ENCODE measurements at places on chromosomes 11 and 22.

GRCh38 chr22:17647452-17647851 lies 8.9 kb downstream of the BCL2L13 start:
- no peak for DNase-seq

DNA sequence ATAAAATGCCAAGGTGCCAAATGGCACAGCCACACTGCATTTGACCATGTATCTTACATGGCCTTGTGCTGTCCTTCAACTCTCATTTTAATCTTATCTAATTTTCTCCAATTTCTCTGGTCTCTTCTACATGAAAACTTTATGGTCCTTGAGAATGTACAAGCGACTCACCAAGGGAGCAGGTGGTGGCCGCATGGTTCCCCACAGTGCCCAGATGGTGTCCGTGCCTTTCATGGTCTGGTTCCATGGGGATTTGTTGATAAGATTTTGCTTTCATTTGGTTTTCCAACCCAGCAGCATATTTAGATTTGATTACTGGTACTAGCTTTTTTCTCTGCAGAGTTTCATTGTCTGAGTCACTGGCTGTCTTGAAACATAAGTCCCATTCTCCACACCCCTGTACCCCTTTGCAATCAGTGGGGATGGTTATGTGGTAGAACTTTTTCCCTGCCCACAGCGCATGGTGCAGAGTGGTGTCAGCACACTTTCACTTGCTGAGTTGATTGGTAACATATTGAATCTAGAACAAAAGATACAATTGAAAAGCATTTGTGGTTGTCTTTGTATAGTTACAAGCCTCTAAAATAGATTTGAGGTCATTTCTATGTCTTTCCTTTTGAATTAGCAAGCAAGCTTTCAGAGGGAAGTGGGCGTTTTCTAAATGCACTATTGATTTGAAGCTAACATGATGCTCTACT lies 24.1 kb downstream of the ZNRF3 start:
- DNase-seq, result no peak

GRCh38 chr11:95359756-95360155 lies 128.8 kb upstream of the SESN3 start:
- DNase-seq, result no peak

- DNase-seq, result no peak
Measured at GRCh38 chr22:35517769-35518530, 22.7 kb upstream of the RASD2 start.

- no peak for DNase-seq
Measured at GRCh38 chr11:68928136-68928880, 24.6 kb downstream of the IGHMBP2 start.

DNA sequence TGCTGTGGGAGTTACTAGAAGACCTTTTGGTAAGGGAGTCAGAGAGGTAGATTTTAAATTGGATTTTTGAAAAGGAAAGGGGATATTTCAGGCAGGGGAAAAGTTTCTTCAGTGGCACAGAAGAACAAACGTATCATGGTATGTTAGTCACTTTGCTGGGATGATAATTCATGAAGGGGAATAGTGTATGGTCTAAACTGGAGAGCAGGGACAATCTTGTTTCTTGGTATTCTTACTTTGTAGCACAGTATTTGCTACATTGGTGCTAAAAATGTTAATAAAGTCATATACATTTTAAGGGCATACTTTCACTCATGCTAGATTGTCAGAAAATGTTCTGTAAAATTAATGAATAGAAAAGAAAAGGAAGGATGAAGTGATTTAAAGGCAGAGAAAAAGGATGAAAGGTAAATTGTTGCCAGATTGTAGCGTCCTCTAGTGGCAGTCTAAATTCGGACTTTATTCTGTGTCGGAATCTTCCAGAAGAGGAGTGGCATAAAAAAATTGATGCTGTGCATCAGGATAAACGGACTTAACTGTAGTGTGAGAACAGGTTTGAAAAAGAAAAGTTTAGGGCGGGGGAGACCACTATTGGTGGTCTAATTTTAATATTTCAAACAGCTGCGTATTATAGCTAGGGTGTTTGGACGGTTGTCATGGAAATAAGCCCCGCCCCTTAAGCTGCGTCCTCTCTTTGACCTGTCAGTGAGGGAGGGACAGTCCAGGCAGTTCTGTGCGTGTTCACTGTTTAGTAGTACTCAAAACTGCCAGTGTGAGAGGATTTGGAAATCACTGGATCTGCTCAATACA lies at the start of gene BCO2:
BCO2 (plus strand) TSS at position 724 of the 810 bp plus-strand sequence. CDS start 90 bp downstream, outside the sequence.
- peak; percentile 32 for DNase-seq

GRCh38 chr11:63680834-63681320 lies 423 bp upstream of the RTN3 start:
- DNase-seq, result no peak

DNA sequence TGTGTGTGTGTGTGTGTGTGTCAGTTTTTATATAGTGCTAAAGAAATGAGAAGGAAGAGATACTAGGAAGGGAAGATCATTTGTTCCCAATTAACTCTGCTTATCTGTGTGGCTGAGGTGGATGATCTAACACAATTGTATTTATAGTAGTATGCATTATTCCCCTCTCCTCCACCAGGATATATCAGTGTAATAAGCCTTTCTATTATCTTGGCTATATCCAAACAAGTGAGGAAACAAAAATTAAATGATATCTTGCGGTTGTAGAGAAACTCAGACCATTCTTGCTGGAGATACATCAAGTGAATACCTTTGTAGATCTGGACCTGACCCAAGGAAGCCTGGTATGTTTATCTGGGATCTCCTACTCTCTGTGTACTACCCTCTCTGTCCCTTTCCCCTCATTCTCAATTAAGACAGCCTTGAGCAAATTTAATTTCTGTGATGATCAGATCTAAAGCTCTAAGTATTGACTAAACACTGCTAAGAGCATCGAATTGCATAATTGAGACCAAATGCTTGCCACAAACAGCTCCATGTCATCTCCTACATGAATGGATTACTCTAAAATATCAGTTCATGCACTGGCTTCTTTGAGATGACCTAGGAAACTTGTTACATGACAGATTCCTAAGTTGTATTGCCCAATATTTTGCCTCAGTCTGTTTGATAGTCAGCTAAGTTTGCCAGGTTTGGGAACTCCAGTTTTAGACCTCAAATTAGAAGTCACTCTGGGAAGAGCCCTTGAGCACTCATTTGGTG lies 185.3 kb upstream of the CTSC start:
- no peak for DNase-seq

GRCh38 chr22:49036513-49036912 lies 791.2 kb downstream of the BRD1 start:
- DNase-seq, result no peak

DNA sequence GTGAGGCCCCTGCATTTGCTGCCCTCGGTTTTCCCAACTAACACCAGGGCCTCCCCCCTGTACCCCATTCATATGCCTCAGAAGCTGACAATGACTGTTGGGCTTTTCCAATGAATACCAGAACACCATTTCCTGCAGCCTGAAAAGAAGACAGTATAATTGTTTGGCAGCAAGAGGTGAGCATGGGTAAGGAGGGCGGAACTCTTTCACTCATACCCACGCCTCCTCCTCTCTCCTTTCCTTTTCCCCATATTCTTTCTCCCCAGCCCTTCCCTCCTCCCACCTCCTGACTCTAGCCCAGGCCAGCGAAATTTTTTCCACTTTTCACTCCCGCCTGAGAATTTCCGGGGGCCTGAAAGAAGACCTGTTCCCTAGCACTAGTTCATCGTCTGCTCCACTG lies 58.0 kb upstream of the CHST1 start:
- DNase-seq, result no peak

DNA sequence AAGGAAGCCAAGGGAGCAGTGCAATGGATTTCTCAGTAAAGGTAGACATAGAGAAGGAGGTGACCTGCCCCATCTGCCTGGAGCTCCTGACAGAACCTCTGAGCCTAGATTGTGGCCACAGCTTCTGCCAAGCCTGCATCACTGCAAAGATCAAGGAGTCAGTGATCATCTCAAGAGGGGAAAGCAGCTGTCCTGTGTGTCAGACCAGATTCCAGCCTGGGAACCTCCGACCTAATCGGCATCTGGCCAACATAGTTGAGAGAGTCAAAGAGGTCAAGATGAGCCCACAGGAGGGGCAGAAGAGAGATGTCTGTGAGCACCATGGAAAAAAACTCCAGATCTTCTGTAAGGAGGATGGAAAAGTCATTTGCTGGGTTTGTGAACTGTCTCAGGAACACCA lies 6.6 kb downstream of the TRIM22 start:
- no peak for DNase-seq

GRCh38 chr11:70717936-70718595 lies 319.7 kb downstream of the CTTN start:
- no peak for DNase-seq

GRCh38 chr11:18492888-18493287 lies 33.9 kb downstream of the TSG101 start:
- no peak for DNase-seq

DNA sequence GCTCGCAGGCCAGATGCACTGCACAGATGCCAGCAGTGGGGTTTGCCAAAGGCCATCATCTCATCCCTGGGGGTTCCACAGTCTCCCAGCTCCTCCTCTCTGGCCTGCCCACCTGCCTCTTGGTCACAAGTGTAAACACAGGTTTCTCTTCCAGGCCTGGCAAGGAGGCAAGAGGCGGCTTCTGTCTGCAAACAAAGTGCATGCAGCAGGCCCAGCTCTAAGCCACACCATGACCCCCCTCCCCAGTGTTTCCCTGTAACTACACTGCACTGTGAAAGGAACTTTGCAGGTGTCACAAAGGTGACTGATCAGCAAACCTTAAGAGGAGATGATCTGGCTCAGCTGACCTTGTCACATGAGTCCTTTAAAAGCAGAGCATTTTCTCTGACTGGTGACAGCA lies 26.2 kb upstream of the SHISAL1 start:
- DNase-seq, result no peak

GRCh38 chr22:22185217-22185616 lies 59.4 kb upstream of the VPREB1 start:
- DNase-seq, result no peak

DNA sequence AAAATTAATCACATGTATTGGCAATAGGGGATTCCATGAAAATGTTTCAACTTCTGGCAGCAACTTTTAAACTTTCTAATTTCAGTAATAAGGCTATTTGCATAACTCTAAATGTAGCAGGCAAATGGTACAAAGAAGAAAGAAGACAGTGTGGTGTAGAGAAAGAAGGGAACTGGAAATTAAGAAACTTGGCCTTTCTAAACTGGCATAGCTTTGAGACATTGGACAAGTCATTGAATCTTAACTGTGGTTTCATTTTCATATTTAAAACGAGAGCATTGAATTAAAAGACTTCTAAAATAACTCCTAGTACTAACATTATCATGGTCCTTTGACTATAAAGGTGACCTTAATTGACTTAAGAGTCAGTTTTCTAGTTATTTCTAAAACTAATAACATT lies 125.0 kb downstream of the UVRAG start:
- DNase-seq, result no peak

GRCh38 chr11:1782831-1783724 lies 19.4 kb upstream of the CTSD start:
- no peak for DNase-seq

DNA sequence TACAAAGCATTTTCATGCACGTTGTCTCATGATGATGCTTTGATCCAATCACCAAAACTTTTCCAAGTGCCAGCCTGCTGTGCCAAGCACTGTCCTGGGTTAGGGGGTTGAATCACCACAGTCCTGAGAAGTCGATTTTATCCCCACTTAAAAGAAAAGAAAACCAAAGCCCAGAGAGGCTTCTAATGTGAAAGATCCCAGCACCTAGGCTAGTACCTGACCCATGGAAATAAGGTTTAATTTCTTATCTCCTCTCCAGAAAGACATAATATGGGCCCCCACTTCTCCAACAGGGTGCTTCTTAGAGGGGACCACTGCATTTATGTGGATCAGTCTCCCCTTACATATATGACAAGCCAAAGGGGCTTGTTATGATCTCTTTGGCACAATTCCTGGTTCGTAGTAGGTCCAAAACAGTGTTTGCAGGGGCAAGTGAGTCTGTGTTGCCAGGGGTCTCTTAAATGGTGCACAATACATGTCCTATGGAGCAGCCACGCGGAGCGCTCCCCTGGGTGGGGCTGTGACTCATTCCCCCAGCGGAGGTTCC lies 1.9 kb upstream of the BCL9L start:
- DNase-seq, result no peak

DNA sequence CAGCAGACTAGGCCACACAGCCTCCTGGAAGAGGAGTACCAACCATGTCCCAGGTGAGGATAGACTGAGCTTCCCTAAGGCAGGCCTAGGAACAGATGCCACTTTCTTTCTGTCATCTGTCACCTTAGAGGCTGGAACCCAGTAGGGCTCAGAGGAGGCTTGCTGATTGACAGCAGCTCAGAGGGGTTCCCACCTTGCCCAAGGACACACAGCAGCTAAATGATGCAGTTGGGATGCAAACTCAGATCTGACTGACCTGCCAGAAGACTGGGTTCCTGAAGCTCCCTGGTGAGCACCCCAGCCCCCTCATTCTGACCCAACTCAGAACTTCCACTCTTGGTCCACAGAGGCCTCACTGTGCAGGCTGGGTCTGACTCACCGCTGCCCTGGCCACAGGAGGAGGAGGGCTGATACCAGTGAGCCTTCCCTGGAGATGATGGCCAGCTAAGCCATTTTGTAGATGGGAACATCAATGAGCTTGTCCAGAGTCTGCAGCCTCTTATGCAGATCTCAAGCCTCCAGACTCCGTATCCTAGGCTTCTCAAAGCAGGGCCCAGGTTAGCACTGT lies 14.0 kb downstream of the CAPN5 start:
- no peak for DNase-seq

DNA sequence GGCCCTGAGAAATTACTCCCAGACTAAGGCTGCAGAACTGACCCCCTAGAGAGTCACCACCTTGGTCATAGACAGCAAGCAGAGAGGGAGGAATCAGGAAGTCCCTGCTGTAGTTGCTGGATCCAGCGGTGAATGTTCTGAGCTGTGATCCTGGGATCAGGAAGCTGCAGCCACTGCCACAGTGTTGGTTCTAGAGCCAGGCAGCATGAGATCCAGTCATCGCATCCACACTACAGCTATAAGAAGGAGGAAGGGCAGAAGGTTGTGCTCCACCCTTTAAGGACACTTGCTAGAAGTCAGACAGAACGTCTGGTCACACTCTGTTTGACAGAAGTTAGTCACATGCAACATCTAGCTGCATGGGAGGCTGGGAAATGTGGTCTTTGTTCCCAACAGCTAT lies 104.7 kb upstream of the OR4B1 start:
- no peak for DNase-seq

GRCh38 chr11:66068154-66068821 lies 1.8 kb upstream of the PACS1 start:
- DNase-seq, result peak; percentile 66

DNA sequence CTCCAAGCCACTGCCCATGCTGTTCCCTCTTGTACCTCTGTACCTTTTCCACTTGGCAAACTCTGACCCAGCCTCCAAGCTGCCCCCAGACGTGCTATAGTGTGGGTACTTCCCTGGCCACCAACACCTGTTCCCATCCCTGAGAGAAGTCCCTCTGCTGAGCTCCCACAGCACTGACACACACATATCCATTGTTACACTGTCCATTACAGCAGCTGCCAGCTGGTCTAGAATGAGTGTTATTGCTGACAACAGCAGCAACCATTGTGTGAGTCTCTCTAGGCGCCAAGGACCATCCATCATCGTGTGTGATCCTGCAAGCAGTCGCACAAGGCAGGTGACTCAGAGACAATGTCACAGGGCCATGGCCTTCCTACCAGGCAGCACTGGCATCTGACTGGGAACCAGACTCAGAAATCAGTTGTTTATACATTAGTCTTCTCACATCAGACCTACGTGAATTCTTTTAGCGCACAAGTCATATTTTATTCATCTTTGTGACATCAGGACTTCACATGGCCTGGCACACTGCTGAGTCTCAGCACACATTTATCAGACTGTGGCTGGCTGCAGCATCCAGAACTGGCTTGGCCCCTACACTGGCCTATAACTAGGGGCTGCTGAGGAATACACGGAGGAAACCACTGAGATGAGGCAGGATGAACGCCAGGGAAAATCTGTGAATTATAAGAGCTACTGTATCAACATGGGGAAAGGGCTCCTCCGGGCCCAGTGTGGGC lies 56.4 kb downstream of the SGSM3 start:
- DNase-seq, result no peak
